ENCODE measurements at places on chromosomes 11 and 22. TPM values are rescaled to one million over a fixed set of nuclear protein-coding genes. Genes with fewer than 3 reads are reported as not detected.
A peak's percentile ranks its signal among the peaks of the same experiment; 100 is the strongest.

Gene NAALAD2
- total RNA-seq: 1.8 TPM

Gene OR2D2
- not detected for total RNA-seq

GRCh38 chr11:70325824-70326223, 55.3 kb downstream of the PPFIA1 start:
- H3K36me3 ChIP-seq: peaks cover 30% of the 10 kb centered on the region
- no peak for DNase-seq
- H3K4me3 ChIP-seq: no peak overlapping the region
- H3K27me3 ChIP-seq: no peaks in the 10 kb centered on the region
- H3K4me1 ChIP-seq: peaks cover 15% of the 10 kb centered on the region

DNA sequence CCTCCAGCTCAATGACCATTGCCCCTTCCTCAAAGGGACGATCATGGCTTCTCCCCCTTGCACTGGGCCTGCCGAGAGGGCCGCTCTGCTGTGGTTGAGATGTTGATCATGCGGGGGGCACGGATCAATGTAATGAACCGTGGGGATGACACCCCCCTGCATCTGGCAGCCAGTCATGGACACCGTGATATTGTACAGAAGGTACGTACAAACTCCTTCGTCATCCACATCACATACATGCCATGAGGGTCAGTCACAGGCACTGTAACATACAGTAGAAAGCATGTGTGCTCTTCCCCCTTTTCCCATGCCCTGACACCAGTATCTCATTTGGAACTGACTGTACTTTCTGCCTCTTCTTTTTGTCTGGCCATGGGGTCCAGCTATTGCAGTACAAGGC, 4.0 kb downstream of the TAF10 start:
- H3K27ac ChIP-seq: peak overlapping the region; percentile 29
- no peak for DNase-seq
- H3K4me1 ChIP-seq: peaks cover 58% of the 10 kb centered on the region
- no peaks in the 10 kb centered on the region for H3K27me3 ChIP-seq
- H3K4me3 ChIP-seq: no peak overlapping the region

Gene ROM1
- 0.79 TPM for total RNA-seq

- no peak overlapping the region for H3K27ac ChIP-seq
- DNase-seq: no peak
- no peak overlapping the region for H3K4me3 ChIP-seq
- H3K27me3 ChIP-seq: no peaks in the 10 kb centered on the region
Measured at GRCh38 chr11:130457623-130458409, 9.4 kb downstream of the ADAMTS15 start.

Gene OR10D3
- total RNA-seq: not detected

- H3K36me3 ChIP-seq: no peaks in the 10 kb centered on the region
- H3K27ac ChIP-seq: no peak overlapping the region
- peaks cover 21% of the 10 kb centered on the region for H3K27me3 ChIP-seq
- H3K4me3 ChIP-seq: peak overlapping the region; percentile 71
Measured at GRCh38 chr22:46150655-46151477, 540 bp downstream of the PPARA start.

DNA sequence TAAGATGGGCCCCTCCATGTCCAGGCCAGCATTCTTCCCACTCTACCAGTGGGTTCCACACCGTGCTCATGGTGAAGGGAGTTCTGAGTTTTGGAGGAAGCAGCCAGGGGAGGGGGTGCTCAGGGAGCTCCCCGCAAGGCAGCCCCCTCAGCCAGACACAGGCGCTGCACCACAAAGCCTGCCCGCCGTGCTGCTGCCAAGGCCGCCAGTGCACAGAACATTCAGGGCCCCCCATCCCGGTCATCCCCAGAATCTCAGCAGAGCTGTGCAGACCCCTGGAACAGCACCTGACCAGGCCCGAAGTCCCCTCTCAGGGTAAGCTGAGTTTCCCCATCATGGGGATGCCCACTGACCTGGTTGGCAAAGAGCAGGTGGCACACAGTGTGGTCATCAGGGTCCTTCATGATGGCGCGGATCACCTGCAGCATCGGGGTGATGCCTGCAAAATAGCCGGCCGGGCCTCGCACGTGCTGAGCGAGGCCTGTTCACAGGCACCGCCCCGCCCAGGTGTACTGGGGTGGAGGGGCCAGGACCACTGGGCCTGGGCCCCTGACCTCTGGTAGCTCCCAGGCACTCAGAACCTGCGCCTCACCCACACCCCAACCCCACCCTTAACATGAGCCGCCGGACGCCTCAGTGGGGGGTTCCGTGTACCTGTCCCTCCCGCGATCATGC, 12.4 kb upstream of the POLDIP3 start:
- H3K4me3 ChIP-seq: no peak overlapping the region
- peaks cover 9% of the 10 kb centered on the region for H3K4me1 ChIP-seq
- no peak overlapping the region for H3K27ac ChIP-seq
- peaks cover 14% of the 10 kb centered on the region for H3K36me3 ChIP-seq
- DNase-seq: no peak

Gene DGCR2
- total RNA-seq: 48.4 TPM

GRCh38 chr11:32259641-32260081, 168.8 kb downstream of the RCN1 start:
- no peaks in the 10 kb centered on the region for H3K36me3 ChIP-seq
- no peaks in the 10 kb centered on the region for H3K4me1 ChIP-seq
- H3K4me3 ChIP-seq: no peak overlapping the region
- H3K27ac ChIP-seq: peak overlapping the region; percentile 5
- no peaks in the 10 kb centered on the region for H3K27me3 ChIP-seq
- peak; percentile 81 for DNase-seq

GRCh38 chr11:67056267-67057204, at the start of gene RHOD:
TSS of gene RHOD (plus strand) at chr11:67056847. CDS start at chr11:67056903, 56 bp downstream.
- no peaks in the 10 kb centered on the region for H3K36me3 ChIP-seq
- H3K27ac ChIP-seq: no peak within 1 kb of the TSS
- H3K4me1 ChIP-seq: peaks cover 44% of the 10 kb centered on the region
- H3K27me3 ChIP-seq: no peaks in the 10 kb centered on the region
- H3K4me3 ChIP-seq: peak within 1 kb of the TSS; percentile 54

DNA sequence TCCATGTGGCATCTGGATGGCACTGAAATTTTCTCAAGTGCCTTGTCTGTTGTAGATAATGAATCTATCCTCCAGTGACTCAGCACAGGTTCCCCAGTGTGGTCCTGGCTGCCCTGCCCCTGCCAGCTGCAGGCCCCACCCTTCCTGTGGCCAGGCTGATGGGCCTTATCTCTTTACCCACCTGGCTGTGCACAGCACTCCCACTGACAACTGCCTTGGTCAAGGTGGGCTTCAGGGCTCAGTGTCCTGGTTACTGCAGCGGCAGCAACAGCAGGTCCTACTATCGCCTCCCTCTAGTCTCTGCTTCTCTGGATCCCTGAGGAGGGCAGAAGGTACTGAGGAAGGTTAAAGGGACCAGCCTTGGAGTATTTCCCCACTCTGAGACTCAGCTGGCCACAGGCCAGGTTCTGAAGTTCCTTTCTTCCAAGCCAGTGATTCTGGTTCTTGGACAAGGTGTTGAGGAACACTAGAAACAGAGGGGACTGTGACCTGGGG, 3.1 kb downstream of the HMBS start:
- H3K4me3 ChIP-seq: no peak overlapping the region
- no peak overlapping the region for H3K27ac ChIP-seq

DNA sequence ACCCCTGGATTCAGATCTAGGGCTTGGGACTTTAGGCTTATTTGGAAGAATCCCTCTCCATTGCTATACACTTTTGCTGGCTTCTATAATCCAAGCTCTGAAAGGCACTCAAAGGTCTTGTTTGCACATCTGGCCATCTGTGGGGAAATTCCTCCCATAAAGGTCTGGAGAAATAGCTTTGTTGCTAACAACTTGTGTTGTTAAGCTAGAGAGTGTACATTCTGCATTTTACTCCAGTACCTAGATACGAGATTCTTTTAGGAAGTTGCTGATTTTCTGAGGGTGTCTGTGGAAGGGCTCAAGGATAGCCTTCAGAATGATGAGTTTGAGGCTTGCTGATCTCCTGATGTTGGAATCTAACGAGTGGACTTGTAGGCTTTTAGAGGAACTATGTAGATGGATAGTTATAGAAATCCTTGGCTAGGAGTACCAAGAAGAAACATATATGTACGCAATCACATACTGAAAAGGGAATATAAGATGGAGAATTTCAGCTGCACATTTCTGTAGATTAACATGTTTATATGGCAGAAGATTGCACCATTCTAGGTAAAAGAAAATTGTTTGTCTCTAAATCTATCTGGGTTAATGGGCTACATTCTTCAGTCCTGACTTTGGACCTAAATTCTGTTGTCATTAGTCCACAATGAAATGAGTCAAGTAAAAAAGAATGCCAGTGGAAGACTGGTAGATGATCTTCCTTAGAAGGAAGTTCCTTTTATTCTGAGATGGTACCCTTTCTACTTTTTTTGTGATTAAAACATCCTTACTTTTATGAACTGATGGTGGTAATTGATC, 51.0 kb downstream of the UBASH3B start:
- H3K27me3 ChIP-seq: no peaks in the 10 kb centered on the region
- H3K27ac ChIP-seq: peak overlapping the region; percentile 84
- H3K4me1 ChIP-seq: peaks cover 49% of the 10 kb centered on the region
- DNase-seq: peak; percentile 85

DNA sequence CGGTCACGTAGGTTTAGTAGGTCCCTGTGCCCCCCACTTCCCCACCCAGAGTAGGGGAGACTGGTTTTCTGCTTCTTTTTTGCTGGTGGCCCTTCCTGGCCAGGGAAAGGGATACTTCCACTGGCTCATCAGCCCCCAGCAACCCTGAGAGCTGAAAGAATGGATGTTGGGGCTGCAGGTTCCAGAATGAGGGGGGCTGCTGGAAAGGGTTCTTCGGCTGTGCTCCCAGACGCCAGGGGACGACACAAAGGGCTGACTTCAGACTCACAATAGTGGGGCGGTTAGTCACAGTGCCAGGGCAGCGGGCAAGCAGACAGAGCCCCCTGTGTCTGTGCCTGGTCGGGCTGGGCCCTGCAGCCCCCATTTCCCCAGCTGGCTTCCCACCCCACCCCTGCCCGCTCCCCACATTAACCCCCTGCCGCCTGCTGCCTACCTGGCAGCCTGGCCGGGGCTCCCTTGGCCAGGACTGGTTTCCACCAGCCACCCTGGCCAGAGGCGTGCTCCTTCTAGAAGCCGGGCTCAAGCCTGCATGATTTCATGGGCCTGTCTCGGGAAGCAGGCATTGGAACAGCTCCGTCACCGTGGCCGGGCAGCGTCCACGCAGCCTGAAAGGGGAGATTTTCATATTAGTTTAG, 79.1 kb upstream of the WNT7B start:
- DNase-seq: peak; percentile 48
- H3K4me3 ChIP-seq: peak overlapping the region; percentile 53
- H3K27ac ChIP-seq: peak overlapping the region; percentile 90
- H3K27me3 ChIP-seq: no peaks in the 10 kb centered on the region
- H3K4me1 ChIP-seq: peaks cover 61% of the 10 kb centered on the region
- no peaks in the 10 kb centered on the region for H3K36me3 ChIP-seq

DNA sequence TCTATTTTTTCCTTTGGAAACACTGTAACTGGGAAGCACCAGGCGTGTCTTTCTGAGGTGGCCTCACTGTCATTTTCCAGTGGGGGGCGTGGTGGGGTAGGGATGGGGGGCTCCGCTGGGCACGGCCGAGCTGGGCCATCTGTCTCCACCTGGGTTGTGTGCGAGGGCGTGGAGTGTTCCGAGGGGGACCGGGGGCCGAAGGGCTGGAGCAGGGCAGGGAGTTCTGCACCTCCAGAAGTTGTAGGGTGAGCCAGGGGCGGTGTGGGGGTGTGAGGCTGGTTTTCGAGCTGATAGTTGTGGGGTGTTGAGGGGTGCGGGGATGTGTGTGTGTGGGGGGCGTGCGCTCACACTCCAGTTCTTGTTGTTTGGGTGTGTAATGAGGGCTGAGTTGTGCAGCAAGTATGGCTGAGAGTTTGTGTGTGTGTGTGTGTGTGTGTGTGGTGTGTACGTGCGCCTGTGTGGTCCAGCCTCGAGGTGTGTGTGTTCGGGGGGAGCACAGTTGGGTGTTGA, 10.8 kb downstream of the YPEL4 start:
- peaks cover 23% of the 10 kb centered on the region for H3K4me1 ChIP-seq
- H3K36me3 ChIP-seq: no peaks in the 10 kb centered on the region
- DNase-seq: no peak

Gene SSTR3
- not detected for total RNA-seq

Gene SESN3
- 85.6 TPM for total RNA-seq

Gene TRIM48
- not detected for total RNA-seq

DNA sequence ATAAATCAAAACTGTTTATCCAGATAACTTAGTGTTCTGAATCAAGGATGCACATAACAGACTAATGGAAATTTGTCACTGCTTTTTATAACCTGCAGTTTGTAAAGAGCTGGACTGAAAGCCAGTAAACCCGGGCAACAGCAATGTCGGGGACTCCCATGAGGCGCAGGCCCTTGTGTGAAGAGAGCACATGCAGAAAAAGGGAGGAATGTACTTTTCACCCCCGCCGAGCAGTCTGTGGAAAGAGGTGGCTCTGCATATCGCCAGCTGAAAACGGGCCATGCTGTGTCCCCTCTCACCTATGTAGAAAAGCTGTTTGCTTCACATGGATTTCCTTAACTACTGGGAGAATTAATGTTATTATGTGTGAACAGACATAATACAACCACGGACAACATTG, 291.2 kb downstream of the CADM1 start:
- no peaks in the 10 kb centered on the region for H3K36me3 ChIP-seq
- H3K27me3 ChIP-seq: no peaks in the 10 kb centered on the region
- no peak for DNase-seq
- H3K4me3 ChIP-seq: no peak overlapping the region

- no peak overlapping the region for H3K4me3 ChIP-seq
- H3K27ac ChIP-seq: peak overlapping the region; percentile 2
- no peaks in the 10 kb centered on the region for H3K27me3 ChIP-seq
- no peaks in the 10 kb centered on the region for H3K4me1 ChIP-seq
Measured at GRCh38 chr22:29948385-29948769, 65.4 kb downstream of the MTMR3 start.

DNA sequence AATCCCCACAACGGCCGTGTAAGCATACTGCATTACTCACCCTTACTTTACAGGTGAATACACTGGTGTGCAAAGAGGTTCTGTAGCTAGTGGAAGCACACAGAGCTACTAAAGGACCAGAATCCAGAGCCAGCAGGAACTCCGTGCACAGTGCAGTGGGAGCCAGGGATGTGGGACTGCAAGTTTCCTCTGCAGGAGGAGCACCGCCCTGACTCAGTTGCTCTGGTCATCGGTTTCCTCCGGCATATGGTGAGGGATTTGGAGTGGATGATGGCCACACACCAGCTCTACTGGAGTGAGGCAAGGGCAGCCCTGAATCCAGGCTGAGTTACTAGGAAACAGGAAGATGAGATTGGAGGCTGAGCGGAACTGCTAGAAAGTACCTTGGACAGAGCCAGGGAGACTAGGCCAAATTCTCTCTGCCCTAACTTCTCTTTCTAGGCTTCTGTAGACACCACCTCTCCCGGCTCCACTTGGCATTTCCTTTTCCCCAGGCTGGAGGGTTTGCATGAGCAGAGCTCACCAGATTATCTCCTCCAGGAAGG, 18.2 kb upstream of the C22orf42 start:
- no peak overlapping the region for H3K4me3 ChIP-seq
- no peaks in the 10 kb centered on the region for H3K36me3 ChIP-seq
- H3K4me1 ChIP-seq: no peaks in the 10 kb centered on the region
- H3K27ac ChIP-seq: no peak overlapping the region
- no peak for DNase-seq
- H3K27me3 ChIP-seq: peaks cover 11% of the 10 kb centered on the region

Measured in astrocyte (in vitro differentiated cells and primary cell).